ENCODE measurements at places on chromosomes 16 and 17.

- no peaks in the 10 kb centered on the region for H3K36me3 ChIP-seq
- DNase-seq = peak; percentile 37
- H3K27ac ChIP-seq = no peak overlapping the region
- H3K27me3 ChIP-seq = peaks cover 33% of the 10 kb centered on the region
- peak overlapping the region; percentile 76 for H3K4me3 ChIP-seq
Measured at GRCh38 chr17:1710807-1711553, 803 bp upstream of the TLCD2 start.

GRCh38 chr16:12494661-12495060 lies 309.0 kb downstream of the CPPED1 start:
- H3K4me3 ChIP-seq = no peak overlapping the region
- H3K36me3 ChIP-seq = no peaks in the 10 kb centered on the region
- H3K27me3 ChIP-seq = no peaks in the 10 kb centered on the region

DNA sequence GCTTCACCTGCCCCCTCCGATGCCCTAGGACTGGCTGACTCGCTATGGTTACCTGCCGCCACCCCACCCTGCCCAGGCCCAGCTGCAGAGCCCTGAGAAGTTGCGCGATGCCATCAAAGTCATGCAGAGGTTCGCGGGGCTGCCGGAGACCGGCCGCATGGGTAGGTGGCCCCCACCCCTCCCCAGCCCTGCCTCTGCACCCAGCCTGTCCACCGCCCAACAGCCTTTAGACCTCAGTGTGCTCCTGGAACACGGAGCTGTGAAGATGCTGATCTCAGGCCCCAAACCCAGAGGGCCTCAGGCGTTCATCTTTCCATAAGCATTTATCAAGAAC lies 993 bp downstream of the MMP25 start:
- H3K27ac ChIP-seq = no peak overlapping the region
- no peaks in the 10 kb centered on the region for H3K36me3 ChIP-seq
- no peak for DNase-seq
- H3K4me3 ChIP-seq = peak overlapping the region; percentile 58

DNA sequence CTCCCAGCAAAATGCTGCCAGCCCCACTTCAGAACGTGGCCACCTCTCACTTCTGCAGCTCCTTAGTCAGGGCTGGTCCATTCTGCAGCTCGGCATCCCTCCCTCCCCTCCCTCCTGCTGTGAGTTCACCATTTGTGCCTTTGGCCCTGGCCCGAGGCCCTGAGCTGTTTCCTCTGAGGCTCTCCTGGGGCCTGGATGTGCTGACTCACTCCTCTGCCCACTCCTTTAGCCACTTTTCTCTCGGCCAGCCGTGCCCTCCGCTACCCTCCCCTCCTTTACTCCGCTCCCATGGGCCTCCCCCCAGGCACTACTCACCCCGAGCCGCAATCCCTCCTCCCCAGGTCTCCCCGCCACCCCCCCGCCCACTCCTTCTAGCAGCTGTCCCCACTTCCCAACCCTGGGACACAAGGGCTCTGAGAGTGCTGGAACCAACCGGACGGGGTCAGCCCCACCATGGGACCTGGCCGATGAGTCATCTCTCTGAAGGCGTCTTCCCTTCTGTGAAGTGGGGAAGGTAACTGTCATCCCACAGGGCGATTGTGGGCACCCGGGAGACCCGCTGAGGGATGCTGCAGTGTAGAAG lies 11.5 kb downstream of the KCNG4 start:
- no peaks in the 10 kb centered on the region for H3K36me3 ChIP-seq
- H3K4me3 ChIP-seq = no peak overlapping the region
- no peak overlapping the region for H3K27ac ChIP-seq
- no peaks in the 10 kb centered on the region for H3K27me3 ChIP-seq

GRCh38 chr16:88442383-88442726 lies 10.7 kb upstream of the ZFPM1 start:
- H3K36me3 ChIP-seq = no peaks in the 10 kb centered on the region
- DNase-seq = no peak
- H3K27ac ChIP-seq = no peak overlapping the region
- peaks cover 8% of the 10 kb centered on the region for H3K27me3 ChIP-seq
- peaks cover 7% of the 10 kb centered on the region for H3K4me1 ChIP-seq

GRCh38 chr17:49454050-49454449 lies 39.4 kb upstream of the PHB1 start:
- H3K27me3 ChIP-seq = no peaks in the 10 kb centered on the region
- no peaks in the 10 kb centered on the region for H3K36me3 ChIP-seq
- H3K4me3 ChIP-seq = no peak overlapping the region
- DNase-seq = peak; percentile 51

DNA sequence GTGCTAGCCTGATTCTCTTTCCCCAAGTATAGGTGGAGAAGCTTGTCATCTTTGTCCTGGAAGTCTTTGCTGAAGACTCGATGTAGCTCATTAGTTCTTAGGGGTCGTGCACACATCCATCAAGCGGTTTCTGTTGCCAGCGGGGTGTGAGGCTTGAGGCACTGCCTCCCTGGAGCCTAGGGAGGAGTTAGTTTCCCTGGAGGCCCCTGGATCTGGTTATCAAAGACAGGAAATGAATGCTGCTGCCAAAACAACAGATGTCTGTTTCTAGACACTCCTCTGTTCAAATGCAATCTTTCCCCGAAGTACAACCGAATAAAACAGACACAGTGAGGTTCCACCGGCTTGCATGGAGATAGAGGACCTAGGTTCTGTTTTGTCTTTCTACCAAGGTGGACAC lies 17.5 kb downstream of the HS3ST4 start:
- no peaks in the 10 kb centered on the region for H3K36me3 ChIP-seq
- DNase-seq = peak; percentile 11
- no peak overlapping the region for H3K27ac ChIP-seq
- H3K4me1 ChIP-seq = no peaks in the 10 kb centered on the region

All from neural progenitor cell (in vitro differentiated cells).